D721Med (cell line): ENCODE measurements at places on chromosomes 5 and 9.

- DNase-seq = no peak
Measured at GRCh38 chr9:132637801-132638200, 32.0 kb downstream of the DDX31 start.

DNA sequence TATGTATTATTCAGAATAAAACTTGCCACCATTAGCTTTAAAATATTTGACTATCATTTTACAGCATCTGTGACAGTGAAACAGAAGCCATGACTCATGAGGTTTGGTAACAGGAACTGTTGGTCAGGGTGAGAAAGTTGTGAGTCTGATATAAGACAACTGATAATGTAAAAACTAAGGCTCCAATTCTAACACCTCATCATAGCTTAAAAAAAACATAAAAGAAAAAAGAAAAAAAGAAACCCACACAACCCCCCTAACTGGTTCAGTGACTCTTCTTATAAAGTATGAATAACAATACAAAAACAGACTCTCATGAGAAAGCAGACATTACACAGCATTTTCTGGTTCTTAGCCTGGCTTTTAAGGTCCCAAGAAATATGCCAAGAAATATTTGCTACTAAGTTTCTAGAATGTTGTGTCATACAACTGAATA, 85.8 kb downstream of the MRPS27 start:
- DNase-seq = no peak

GRCh38 chr5:66850354-66851075, 254.3 kb downstream of the MAST4 start:
- DNase-seq = no peak

GRCh38 chr9:116116393-116116792, 37.2 kb upstream of the PAPPA start:
- no peak for DNase-seq

- no peak for DNase-seq
Measured at GRCh38 chr9:436482-436881, 221.8 kb downstream of the DOCK8 start.

- DNase-seq = no peak
Measured at GRCh38 chr9:135216236-135216635, 128.8 kb downstream of the OLFM1 start.

DNA sequence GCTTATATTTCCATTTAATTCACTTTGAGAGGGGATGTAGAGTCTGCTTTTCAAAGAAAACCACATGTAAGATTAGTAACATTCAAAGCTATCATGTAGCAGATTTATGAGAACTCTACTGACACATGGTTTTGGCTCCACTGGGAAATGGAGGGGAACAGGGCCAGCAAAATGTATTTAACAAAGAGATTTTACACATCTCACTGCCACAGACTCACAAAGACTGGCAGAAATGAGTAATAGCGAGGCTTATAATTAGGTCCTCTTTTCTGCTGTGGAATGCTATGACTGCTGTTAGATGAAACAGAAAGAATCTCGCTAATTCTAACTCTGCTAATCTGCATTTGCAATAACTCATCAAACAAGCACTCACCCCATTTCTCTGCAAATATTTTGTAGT, 4.5 kb downstream of the DAP start:
- DNase-seq = no peak

GRCh38 chr9:35510754-35511428, 21.0 kb downstream of the RUSC2 start:
- DNase-seq = no peak

GRCh38 chr5:63025679-63026078, 447.1 kb downstream of the LRRC70 start:
- no peak for DNase-seq

- no peak for DNase-seq
Measured at GRCh38 chr5:73587923-73588322, 22.4 kb downstream of the UTP15 start.

- no peak for DNase-seq
Measured at GRCh38 chr9:133090187-133090586, 28.4 kb downstream of the CEL start.

DNA sequence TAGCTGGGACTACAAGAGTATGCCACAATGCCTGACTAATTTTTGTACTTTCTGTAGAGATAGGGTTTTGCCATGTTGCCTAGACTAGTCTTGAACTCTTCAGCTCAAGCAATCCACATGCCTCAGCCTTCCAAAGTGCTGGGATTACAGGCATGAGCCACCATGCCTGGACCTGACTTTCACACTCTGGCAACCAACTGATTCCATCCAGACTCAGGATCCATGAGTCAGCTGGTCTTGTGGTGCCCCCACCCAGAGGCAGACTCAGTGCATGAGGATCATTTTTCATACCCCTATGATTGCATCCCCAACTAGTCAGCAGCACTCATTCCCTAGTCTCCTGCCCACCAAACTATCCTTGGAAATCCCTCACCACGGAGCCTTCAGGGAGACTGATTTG, 375.9 kb downstream of the ANXA1 start:
- DNase-seq = no peak
